Renal pelvis (tissue), 12 donors: ENCODE measurements at places on chromosomes 3 and 15. TPM values are rescaled to one million over a fixed set of nuclear protein-coding genes. Genes with fewer than 3 reads are reported as not detected.

Gene HDC
- 1.4 TPM for polyA plus RNA-seq

Gene TMEM40
- polyA plus RNA-seq, result 3.7 TPM

Gene SGO1
- polyA plus RNA-seq, result 9.8 TPM

Gene OXTR
- 1.9 TPM for polyA plus RNA-seq

GRCh38 chr3:127254033-127254644 is 33.7 kb downstream of the PRR20G start:
- DNase-seq, result no peak

GRCh38 chr3:174102866-174103265 is 705.3 kb downstream of the NLGN1 start:
- DNase-seq, result no peak

- DNase-seq, result no peak
These were observed 32.9 kb upstream of the CRTC3 start for GRCh38 chr15:90496791-90497190.

GRCh38 chr3:45109771-45110508 is 36.2 kb downstream of the CDCP1 start:
- no peak for DNase-seq

DNA sequence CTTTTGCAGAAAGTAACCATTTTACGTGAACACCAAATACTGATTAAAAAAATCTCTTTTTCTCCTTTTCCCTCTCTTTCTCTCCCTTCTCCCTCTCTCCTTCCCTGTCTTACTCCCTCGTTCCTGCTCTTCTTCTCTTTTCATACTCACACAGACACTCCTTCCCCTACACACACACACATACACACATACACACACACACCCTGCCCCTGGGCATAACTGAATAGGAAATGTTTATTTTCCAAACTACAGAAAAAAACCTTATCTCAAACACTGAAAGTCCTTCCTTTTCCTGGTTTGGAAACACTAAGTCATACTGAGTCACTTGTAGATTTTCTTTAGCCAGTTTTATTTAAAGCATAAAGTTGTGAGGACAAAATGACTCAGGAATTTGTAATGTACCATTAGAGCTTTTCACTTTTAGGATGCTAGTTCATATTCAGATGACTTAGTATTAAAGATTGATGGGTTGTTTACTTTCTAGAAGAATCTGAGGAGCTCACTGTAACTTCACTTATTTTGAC is 62.4 kb downstream of the MBNL1 start:
- no peak for DNase-seq

DNA sequence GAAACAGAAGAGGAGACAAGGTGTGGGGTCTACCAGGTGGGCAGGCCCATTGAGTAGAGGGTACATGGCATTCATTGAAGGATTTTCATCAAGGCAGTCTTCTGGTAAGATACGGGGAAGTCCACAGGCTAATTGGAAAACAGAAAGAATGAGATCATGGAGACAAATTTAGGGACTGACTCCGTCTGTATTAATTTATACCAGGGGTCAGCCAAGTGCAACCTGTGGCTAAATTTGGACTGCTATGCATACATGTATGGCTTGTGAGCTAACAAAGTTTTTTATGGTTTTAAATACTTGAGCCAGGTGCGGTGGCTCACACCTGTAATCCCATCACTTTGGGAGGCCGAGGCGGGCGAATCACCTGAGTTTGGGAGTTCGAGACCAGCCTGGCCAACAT is 21.1 kb upstream of the SNRPN start:
- DNase-seq, result no peak

GRCh38 chr3:40366203-40367162 is 20.5 kb upstream of the ENTPD3 start:
- no peak for DNase-seq
